ENCODE measurements at places on chromosomes 1 and 21. TPM values are rescaled to one million over a fixed set of nuclear protein-coding genes. Genes with fewer than 3 reads are reported as not detected.

GRCh38 chr1:51986718-51987117 is 3.8 kb downstream of the RAB3B start:
- DNase-seq: no peak

- DNase-seq: no peak
These were observed 207.0 kb downstream of the TTLL7 start for GRCh38 chr1:83791821-83792437.

- DNase-seq: no peak
These were observed 4.4 kb upstream of the RHEX start for GRCh38 chr1:206048582-206048981.

KPRP gene
- not detected for total RNA-seq

DNA sequence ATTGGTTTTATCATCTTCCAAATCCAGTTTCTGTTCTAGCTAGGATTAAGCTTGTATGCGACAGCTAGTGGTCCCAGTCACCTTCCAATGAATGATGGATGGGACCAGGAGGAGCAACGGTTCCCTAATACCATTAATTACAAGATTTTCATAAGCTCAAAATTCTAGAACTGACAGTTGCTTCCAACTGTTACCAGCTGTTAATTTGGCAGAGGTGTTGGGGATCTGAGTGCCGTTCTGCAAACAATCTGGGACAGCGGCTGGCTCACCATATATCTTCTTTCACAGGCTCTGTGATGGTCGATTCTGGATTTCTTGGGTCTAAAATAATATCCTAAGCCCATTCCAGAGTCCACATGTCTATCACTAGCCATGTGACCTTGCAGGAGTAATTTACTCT is 34.5 kb upstream of the RALGPS2 start:
- DNase-seq: no peak

ETV3L gene
- total RNA-seq: not detected

OR2T29 gene
- not detected for total RNA-seq

S100A7 gene
- not detected for total RNA-seq

HES2 gene
- not detected for total RNA-seq

DNA sequence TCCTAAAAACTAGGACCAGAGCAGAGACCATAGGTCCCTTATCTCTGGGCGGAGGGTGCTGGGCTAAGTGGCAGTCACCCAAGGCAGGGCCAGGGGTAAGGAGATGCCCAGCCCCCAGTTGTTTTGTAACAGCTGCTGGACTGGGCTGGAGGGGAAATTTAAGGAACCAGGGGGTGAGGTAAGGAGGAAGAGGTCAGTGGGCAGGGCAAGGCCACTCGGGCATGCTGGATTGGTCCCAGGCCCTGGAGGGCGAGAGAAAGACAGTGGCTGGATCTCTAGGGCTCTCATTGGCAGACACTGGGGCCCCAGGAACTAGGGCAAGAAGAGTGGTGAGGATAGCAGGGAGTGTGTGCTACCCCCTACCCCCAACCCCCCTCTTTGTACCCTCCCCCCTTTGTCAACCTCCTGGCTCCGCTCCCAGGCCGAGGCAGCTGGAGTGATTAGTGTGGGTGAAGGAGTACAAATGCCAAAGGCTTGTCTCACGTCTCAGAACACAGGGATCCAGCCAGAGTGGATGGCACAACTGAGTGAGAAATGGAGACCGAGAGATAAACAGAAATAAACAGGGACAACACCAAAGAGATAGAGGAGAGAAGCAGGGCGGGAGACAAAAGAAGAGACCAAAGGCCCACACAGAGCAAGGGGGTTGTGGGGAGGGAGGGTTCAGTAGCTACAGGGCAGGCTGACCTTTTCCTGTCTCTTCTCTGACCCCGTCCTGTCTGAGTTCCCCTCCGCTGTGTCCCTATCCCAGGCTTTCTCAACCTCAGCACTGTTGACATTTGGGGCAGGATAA is 20.5 kb upstream of the THRAP3 start:
- DNase-seq: no peak

GRCh38 chr1:7334475-7335035 is 436.5 kb upstream of the VAMP3 start:
- no peak for DNase-seq

FABP3 gene
- 27.1 TPM for total RNA-seq

DNA sequence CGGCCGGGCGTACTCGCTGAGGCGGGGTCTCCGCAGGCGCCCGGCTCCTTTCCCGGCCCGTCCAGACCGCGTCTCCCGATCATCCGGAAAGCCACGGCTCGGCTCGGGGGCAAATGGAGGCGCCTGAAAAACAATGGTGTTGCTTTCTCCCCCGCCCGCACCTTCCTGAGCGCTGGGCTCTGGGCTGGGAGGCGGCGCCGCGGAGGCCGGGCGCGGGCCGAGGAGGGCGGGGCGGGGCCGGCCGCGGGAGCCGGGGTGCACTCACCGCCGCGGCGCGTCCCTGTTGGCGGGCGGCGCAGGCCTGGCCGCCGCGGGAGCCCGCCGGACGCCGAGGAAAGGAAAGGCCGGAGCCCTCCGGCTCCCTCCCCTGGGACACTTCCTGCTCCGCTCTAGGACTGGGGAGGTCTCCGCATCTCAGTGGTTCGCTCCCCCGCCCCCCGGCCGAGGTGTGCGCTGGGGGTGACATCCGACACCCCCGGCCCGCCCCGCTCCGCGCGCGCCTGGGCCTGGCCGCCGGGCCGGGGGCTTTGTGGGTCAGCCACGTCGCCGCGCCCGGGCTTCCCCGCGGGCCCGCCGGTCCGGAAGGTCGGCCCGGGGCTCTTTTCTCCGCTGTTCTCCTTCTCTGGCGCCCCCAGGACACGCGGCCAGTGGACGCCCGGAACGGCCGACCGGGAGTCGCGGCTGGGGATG is at the start of gene ZNF496:
Gene ZNF496 (minus strand): TSS at position 343 of the 690 bp plus-strand sequence. CDS start 2,289 bp downstream, outside the sequence.
- DNase-seq: peak; percentile 93

- DNase-seq: no peak
These were observed 4.4 kb downstream of the CYB561D1 start for GRCh38 chr1:109498161-109498801.

DNA sequence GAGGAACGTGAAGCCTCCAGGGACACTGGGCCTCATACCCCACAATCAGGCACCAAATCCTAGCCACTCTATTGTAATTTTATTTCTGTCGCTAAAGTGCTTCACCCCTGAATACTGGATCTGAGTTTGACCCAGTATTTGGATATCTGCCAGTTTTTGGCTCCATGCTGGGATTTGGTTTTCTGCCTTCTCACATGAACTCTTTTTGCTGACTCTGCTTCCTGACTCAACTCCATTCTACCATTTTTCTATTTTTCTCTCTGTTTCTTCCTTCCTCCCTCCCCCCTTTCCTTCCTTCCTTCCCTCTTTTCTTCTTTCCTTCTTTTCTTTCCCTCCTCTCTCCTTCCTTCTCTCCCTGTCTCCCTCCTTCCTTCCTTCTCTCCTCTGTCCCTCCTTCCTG is 151.3 kb upstream of the GJB5 start:
- DNase-seq: no peak

DNA sequence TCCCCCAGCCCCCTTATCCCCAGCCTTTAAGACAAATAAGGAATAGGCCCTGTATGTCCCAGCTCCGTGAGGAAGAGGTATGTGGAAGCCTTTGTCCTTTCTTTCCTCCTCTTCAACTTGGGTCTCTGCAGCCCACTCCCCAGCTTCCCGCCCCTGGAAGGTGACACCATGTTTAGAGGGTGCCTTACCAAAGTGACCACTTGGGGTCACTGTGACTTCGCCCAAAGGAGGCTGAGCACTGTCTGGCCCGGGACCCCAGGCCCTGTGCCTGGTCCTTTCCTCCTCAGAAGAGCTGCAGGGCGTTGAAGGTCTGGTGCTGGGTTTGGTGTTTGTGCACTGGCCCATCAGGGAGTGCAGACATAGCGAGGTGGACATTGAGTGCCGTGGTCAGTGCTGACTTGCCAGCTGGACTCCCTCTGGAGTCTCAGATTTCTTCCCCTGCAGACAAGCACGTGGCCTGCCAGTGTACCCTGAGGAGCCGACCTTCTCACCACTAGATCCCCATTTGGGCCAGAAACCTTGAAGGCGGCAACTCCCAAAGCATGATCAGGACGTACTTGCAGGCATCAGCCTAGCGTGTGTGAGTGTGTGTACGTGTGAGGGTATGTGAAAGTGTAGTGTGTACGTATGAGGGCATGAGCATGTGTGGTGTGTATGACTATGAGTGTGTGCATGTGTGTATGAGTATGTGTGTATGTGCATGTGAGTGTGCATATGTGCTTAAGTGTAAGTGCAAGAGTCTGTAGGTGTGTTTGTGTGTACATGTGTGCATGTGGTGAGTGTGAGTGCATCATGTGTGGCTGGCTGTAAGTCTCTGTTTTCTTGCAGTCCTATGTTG is 181.4 kb upstream of the KIAA0040 start:
- no peak for DNase-seq

DNA sequence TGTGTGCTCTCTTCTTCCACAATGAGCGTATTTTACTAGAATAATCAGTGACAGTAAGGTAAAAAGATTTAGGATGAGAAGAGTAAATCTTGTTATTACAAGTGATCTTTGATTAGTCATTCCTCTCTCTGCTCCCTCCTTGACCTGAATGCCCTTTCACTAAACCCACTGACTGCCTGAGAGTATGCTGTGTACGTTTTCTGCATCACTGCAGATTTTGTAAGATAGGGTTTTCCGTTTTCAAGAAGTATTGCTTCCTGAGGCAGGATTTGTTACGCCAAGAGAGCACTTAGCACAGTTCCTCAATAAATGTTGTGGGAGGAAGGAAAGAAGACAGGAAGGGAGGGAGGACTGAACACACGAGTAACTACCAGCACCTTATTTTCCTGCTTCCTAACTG is 7.7 kb upstream of the LAMB3 start:
- no peak for DNase-seq

- no peak for DNase-seq
These were observed 55.8 kb upstream of the MTF2 start for GRCh38 chr1:93023281-93023680.

DNA sequence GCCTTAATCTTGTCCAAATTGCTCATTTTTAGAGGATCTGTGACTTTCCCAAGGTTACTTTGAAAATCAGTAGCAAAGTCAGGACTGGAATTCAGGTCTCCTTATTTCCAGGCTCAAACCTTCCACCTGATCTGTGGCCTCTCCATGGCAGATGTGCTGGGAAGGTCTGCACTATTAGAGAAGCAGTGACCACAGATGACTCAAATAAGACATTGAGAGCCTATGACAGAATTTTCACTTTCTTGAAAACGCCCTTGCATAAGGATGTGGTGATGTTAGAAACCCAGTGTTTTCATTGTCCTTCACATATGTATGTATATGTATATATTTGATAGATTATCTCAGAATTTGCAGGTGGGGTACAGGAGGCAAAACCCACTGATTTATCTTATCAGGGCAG is 45.3 kb downstream of the TTC39A start:
- DNase-seq: no peak

- no peak for DNase-seq
These were observed 104.5 kb downstream of the ZP4 start for GRCh38 chr1:237786066-237786719.

DNA sequence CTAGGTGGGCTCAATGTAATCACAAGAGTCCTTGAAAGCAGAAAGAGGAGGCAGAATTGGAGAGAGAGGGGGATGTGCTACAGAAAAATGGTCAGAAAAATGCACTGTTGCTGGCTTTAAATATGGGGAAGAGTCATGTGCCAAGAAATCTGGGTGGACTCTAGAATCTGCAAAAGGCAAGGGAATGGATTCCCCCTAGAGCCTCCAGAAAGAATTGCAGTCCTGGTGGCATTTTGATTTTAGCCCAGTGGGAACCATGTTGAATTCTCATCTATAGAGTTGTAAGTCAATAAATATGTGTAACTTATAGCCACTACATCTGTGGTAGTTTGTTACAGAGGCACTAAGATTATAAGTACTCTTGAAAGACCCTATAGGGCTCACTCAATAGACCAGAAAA is 210.3 kb downstream of the ASTN1 start:
- no peak for DNase-seq

- no peak for DNase-seq
These were observed 12.4 kb downstream of the ZBTB17 start for GRCh38 chr1:15963363-15963967.

DNA sequence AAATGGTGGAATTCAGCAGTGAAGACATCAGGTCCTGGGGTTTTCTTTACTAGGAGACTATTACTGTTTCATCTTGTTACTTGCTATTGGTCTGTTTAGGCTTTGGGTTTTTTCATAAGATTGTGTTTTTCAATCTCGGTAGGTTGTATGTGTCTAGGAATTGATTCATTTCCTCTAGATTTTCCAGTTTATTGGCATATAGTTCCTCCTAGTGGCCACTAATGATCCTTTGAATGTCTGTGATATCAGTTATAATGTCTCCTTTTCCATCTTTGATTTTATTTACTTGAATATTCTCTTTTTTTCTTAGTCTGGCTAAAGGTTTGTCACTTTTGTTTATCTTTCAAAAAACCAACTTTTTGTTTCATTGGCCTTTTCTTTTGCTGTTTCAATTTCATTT is 233.0 kb downstream of the RWDD3 start:
- no peak for DNase-seq

CLCNKA gene
- total RNA-seq: not detected

- no peak for DNase-seq
These were observed 64.4 kb downstream of the GADD45A start for GRCh38 chr1:67749263-67749843.

ANXA9 gene
- total RNA-seq: not detected

- DNase-seq: no peak
These were observed 4.6 kb downstream of the MAB21L3 start for GRCh38 chr1:116115476-116116439.

DNA sequence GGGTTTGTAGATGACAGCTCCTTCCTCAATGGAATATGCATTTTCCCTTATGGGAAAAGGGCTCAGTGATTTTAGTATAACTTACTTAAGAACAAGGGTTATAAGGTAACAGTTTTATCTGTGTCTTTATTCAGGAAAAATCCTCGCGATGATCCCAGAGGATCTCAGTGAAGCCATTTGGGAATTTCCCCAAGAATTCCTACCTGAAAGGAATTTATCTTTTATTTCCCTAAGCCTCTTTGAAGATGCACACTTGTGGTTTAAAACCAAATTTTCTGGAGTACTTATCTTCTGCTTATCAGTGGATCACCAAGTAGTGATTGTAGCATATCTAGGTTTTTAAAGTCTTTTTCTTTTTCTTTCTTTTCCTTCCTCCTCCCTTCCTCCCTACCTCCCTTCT is 58.8 kb downstream of the AK4 start:
- no peak for DNase-seq

DNA sequence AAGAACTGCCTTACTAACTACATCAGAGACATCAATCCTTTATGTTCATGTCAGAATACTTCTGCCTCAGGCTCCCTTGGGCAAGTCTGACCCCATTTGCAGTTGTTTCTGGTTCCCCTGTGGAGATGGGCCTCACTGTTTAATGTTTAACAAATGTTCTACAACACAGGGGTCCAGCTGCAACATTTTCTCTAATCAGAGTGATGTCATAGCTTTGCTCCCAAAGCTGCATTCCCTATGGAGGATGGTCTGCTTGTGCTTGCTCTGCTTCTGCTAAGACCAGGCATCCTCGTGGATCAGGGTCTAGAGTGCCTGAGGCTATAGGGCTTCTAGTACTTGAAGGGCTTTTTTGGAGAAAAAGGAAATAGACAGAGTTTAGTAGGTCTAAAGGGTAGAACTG is 1071.2 kb downstream of the TTLL7 start:
- no peak for DNase-seq

Measured in osteocyte (in vitro differentiated cells).